ENCODE measurements at places on chromosomes 11 and 22.

DNA sequence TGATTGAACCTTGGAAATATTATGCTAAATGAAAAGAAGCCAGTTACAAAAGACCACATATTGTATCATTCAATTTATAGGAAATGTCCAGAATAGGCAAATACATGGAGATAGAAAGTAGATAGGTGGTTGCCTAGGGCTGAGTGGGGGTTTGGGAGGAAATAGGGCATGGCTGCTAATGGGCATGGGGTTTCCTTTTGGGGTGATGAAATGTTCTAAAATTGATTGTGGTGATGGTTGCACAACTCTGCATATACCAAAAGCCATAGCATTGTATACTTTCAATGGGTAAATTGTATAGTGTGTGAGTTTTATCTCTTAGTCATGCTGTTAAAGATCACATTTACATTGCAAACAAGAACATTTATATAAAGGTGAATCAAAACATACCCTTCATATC lies 48.7 kb downstream of the LDLRAD3 start:
- DNase-seq: no peak

- no peak for DNase-seq
Measured at GRCh38 chr22:38863531-38864131, 8.4 kb downstream of the CBX6 start.

DNA sequence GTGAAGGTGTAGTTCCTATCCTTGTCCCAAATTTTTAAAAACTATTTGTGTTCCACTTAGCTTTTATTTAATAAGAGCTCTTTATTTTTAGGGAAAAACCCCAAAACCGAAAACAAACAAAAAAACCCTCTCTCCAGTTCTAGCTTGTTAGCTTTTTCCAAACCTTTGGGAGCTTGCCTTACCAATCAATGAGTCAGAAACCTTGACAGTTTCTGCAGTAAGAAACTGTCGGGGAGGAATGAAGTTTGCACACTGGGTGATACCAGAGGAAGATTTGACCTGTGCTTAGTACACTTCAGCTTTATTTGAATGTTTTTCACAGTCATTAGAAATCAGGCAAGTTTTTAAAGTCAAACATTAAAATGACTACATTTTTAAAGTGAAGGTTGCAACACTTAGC lies 105.0 kb downstream of the FAT3 start:
- DNase-seq: no peak

DNA sequence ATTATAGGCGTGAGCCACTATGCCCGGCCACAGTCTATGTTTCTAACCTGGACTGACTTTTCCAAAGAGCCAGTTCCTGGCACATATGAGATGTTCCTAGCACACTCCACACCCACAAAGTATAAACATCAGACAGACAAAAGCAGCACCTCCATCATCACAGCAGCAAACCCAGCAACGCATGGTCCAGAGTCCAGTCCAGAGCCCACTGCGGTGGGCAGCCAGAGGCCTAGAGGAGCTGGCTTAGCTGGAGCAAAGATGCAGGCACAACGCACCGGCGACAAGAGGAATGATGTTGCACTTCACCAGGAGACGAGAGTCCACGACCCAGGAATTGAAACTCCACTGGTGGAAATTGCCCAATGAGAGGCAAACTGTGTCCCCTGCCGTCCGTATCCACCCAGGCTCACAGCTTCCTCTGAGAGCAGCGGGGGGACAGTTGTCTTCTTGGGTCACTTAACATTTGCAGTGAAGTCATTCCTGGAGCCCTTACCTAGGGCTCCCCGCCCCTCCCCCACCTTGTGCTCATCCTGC lies 36.6 kb downstream of the RPS6KA4 start:
- no peak for DNase-seq

DNA sequence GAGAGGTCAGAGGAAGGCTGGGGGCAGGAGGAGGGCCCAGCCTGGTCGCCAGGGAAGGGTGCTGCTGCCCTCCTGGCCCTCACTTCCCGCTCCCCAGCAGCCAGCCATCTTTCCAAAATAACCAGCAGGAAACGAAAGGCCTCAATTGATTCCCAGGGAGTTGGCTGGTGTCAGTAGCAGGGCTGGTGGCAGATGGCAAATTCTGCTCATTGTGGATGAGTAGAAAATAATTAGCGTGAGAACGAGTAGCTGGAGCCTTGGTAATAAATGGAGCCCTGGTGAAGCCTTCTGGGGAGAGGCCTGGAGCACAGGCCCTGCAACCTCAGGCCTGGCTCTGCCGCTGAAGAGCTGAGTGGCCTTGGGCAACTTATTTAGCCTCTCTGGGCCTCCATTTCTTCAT lies 31.3 kb downstream of the DAGLA start:
- DNase-seq: no peak
